ENCODE measurements at places on chromosomes 7 and 10.

GRCh38 chr7:127885222-127885772 is 145.9 kb downstream of the LRRC4 start:
- DNase-seq, result no peak

- no peak for DNase-seq
Measured at GRCh38 chr7:121406944-121407343, 10.8 kb upstream of the FAM3C start.

DNA sequence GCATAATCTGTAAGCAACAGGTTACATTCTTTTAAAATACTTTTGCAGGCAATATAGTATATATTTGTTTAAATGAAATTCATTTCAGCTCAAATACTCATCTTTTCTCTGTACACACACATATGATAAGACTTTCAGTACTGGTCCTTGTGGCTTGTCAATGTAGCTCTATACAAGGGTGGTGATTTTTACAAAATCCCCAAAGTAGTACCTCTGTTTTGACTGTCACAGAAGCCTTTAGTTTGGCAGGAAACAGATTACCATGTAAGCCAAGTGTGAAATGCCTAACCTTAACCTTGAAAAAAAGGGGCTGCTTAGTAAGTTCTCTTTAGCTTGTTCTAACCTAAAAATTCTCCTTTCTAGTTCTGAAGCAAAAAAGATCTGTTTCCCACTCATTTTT is 87.9 kb downstream of the KCND2 start:
- DNase-seq, result no peak

- DNase-seq, result peak; percentile 40
Measured at GRCh38 chr10:86410542-86411124, 44.0 kb upstream of the GRID1 start.

GRCh38 chr10:68419376-68419775 is 12.3 kb upstream of the RUFY2 start:
- no peak for DNase-seq

GRCh38 chr10:30384701-30385201 is 35.7 kb upstream of the MTPAP start:
- DNase-seq, result no peak

- DNase-seq, result no peak
Measured at GRCh38 chr7:979886-980571, 3.0 kb upstream of the CYP2W1 start.

GRCh38 chr10:116466715-116467422 is 39.2 kb downstream of the PNLIPRP3 start:
- DNase-seq, result no peak

- no peak for DNase-seq
Measured at GRCh38 chr10:81978238-81978637, 103.2 kb downstream of the NRG3 start.

DNA sequence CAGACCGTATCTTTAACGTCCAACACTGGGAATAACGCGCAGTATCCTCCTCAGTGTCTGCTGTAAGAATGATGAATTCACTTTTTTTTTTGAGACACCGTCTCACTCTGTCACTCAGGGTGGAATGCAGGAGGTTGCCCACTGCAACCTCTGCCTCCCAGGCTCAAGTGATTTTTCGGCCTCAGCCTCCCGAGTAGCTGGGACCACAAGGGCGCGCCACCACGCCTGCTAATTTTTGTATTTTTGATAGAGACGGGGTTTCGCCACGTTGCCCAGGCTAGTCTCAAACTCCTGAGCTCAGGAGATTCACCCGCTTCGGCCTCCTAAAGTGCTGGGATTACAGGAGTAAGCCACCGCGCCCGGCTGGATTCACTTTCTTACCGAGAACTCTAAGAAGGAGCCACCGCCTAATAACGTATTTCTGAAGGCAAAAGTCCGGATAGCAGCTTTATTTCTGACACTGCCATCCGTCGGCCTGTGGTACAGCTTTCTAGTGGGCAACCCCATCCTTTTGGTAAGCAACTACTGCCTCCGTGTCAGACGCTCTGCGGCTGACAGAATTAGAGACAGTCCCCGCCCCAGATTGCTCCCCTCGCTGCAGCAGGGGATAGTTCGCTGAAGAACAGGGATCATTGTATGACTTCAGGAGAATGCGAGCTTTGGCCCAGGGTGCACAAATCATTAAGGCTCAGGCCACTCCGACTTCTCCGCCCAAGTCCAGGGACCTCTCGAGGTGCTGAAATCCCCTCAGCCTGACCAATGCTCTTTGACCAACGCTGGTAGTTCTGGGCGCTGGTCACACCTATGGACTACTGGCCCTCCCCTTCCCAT is 662 bp downstream of the POLR3A start:
- no peak for DNase-seq

DNA sequence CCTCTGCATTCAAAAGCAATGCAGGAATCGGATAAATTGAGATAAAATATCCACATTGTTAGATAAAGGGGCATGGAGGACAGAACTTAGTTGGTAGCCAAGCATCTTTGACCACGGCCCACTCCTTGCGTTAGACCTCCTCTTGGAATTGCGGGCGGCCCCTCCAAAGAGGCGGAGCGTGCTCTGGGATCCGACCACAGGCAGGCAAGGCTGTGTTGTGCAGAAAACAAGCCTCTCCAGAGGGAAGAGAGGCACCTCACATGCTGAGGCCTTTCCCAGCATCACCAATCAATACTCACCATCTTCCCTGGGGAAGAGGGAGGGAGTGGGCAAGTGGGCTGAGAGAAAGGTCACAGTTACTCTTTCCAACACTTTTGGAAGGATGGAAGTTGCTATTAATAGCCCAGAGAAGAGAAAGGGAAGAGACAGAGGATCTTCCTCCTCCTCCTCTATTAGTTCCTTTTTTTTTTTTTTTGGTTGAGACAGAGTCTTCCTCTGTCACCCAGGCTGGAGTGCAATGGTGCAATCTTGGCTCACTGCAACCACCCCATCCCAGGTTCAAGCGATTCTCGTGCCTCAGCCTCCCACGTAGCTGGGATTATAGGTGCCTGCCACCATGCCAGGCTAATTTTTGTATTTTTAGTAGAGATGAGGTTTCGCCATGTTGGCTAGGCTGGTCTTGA is 49.7 kb upstream of the NRF1 start:
- DNase-seq, result no peak

- DNase-seq, result no peak
Measured at GRCh38 chr7:95682913-95683312, 86.6 kb upstream of the PDK4 start.

- no peak for DNase-seq
Measured at GRCh38 chr10:14241196-14241595, 89.5 kb downstream of the FRMD4A start.

- DNase-seq, result peak; percentile 33
Measured at GRCh38 chr10:49080071-49080470, 35.3 kb downstream of the VSTM4 start.

DNA sequence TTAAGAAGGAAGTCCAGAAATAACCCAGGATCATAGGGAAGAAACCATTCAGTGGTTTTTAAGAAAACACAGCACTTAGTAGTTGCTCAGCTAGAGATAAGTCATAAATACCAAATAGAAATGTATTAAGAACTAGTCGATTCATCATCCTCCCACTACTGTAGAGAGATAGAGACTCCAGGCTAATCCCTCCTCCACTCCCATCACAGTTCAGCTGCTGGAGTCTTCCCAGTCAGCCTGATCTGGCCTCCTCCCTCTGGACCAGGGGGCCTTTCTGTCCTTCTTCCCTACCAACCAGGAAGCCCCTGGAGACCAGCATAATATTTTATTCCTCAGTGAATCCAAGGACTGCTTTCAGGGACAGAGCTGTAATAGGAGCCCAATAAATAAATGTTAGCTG is 294.1 kb upstream of the YAE1 start:
- DNase-seq, result no peak

Measured in stromal cell of bone marrow (primary cell).